Cortex of kidney (tissue), 1 donor: ENCODE measurements at places on chromosomes 2 and 18.

DNA sequence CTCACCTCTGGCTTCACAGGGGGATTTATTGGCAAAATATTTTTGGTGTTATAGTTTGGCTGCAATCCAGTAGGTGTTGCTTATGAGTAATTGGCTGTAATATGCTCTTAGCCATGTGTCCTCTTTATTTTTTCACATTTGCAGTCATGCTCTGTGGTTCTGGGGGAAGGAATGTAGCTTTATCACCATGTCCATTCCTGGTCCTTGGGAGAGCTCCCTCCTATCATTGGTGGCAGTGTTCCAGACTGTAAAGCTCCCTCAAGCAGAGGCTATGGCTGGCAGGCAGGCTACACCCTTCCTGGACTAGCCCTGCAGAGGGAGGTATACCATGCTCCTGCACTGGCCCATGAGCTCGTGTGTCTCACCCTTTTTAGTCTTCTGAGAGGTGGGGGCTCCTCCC is 120.0 kb upstream of the FSIP2 start:
- DNase-seq, result no peak

DNA sequence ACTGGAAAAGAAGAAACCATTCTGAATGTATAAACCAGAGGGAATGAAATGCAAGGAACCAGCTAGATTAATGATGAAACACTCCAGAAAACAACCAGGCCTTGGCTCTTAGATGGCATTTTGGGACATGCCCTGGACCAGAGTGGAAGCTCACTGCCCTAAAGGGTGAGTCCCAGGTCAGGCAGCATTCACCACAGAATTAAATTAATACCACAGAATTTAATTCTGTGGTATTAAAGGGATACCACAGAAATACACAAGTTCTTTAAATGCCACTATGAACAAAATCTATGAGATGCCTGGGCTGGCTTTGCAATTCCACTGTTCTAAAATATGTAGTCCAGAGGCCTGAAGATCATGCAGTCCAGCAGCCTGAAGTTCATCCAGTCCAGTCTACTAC is 122.3 kb upstream of the KYNU start:
- no peak for DNase-seq

GRCh38 chr2:127032621-127033020 is 74.3 kb downstream of the BIN1 start:
- DNase-seq, result no peak

DNA sequence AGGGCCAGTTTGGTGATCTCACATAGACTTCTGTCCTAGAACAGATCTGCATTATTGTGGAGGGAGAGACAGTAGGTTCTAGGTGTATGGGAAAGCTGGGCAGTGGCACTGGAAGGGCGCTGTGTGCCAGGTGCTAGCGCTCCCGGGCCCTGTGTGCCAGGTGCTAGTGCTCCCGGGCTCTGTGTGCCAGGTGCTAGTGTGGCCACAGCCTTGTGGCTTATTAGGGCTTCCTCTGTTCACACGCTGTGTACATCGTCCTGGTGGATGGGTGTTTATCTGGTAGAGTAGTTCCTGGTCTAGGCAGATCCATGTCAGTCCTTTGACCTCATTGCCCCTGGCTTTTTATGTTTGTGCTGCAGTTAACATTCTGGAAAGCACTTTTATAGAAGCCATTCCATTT is 263.4 kb downstream of the AGAP1 start:
- no peak for DNase-seq

- no peak for DNase-seq
These were observed 154.0 kb downstream of the LDLRAD4 start for GRCh38 chr18:13372531-13372951.

- no peak for DNase-seq
These were observed 108.9 kb upstream of the KLF7 start for GRCh38 chr2:207274530-207275189.

- no peak for DNase-seq
These were observed 26.0 kb downstream of the MAP3K20 start for GRCh38 chr2:173101687-173102086.

DNA sequence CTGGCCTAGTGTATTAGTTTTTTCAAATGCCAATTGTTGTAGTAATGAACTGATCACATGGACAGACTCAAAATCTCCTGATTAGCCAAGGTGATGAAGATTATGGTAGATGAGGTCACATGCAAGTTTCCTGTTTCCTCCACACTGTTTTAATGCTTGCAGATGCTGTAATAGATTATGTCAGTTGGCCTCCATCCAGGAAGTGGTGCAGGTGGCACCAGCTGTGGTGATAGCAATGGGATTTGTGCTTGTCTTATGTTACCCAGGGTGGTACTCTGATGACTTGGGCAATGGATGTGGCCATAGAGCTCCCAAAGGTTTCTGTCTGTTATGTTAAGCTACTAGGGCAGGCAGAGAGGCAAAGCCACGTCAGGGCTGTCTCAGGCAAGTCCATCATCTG is 332.9 kb upstream of the DDX18 start:
- no peak for DNase-seq

DNA sequence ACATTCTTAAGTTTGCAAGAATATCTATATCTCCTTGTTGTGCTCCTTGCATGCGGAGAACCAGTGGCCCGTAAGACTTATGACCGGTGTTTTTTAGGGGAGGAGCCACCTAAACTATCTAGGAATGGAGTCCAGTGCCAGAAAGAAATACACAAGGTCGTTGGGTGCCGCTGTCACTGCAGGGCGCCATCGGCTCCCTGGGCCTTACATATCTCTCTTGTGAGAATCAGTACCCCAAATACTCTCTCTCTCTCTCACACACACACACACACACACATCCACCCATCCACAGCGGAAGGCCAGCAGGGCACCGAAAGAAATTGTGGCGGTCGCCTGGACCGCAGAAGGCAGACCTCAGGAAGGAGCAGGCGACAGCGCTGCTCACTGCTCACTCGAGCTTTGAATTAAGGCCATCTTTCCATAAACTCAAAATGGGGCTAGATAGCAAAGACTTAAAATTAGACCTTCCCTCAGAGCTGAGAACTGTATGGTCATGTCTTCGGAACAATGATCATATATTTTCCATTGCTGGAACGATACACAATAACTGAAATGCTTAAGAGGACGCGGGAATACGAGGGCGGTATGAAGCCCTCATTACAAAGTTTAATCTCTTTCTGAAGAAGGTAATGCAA is 10.4 kb downstream of the NR4A2 start:
- DNase-seq, result no peak

DNA sequence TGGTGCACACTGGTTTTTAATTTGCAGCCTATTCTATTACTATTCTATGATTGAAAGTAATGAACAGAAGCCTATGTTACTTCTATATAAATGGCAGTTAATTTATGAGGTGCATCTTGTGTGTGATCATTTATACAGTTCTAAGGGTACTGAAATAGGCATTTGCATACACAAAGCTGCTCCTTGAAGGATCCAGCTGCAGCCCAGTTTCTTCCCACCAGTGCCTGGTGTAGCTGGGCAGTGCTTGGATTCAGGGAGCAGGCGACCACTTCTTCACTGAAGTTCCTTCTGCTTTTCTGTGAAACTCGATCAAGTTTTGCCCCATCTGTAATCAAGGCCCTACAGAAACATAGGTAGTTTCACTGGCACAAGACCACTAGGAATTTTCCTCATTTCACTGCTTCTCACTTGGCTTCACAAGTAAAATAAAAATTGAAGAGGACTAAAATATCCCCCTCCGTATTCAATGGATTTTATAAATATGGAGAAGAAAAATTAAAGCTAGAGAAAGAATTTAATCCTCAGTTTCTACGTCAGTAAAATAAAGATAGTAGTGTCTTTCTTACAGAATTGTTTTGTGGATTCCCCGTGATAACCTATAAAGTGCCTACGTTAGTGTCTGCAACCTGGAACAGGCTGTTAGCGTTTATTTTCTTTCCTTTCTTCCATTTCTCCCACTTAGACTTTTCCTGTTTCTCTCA is 1.7 kb upstream of the LPIN2 start:
- no peak for DNase-seq

DNA sequence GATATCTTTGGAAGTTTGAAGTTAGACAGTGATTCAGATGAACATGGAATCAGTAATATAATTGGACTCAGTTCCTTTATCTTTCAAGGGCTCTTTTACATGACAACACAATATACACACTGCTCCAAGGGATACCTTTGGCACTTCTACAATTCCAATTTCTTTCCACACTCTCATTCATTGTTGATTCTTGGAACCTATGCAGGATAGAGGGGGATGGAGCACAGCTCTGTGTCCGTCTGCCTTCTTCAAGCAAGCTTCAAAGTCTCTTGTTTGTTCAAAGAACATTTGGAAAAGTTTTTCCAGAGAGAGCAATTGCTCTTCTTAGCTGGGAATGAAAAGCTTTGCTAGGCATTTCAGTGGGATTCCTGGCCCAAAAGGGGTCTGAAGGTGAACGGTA is 276.2 kb upstream of the ZEB2 start:
- DNase-seq, result no peak

GRCh38 chr18:10374636-10375293 is 79.7 kb upstream of the APCDD1 start:
- DNase-seq, result no peak

GRCh38 chr2:227827143-227827542 is 13.5 kb downstream of the CCL20 start:
- no peak for DNase-seq

- DNase-seq, result no peak
These were observed 50.3 kb downstream of the SH2D6 start for GRCh38 chr2:85468704-85469349.

GRCh38 chr18:5389356-5389755 is 93.8 kb upstream of the ZBTB14 start:
- no peak for DNase-seq

DNA sequence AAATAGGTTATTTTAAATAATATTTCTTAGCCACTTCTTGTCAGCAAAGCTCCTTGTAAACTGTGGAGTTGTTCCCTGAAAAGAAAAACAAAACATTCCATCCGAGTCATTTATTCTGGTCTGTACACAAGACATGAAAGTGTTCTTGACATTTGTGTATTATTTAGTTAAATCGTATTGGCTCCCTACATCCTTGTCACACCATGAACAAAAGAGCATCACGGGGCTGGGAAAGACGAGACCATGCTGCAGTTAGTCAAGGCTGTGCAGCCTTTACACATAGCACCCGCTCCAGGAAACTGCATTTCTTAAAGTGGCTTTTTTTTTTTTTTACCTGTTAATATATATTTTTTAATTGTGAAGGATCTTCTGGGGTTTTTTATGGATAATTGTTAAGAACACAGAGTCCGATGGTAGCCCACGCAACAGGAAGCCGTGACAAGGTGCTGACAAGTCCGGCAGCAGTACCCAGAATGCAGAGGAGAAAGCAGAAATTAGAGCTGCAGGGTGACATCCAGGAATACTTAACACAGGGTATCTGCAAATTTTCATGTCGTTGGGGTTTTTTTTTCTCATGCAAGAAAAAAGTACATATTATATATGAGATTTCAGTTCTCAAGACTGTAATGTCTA is 588.4 kb downstream of the ARHGAP15 start:
- no peak for DNase-seq

- no peak for DNase-seq
These were observed 4.6 kb downstream of the MAP3K20 start for GRCh38 chr2:173079973-173080860.

GRCh38 chr2:20702563-20702962 is 35.6 kb downstream of the GDF7 start:
- no peak for DNase-seq

DNA sequence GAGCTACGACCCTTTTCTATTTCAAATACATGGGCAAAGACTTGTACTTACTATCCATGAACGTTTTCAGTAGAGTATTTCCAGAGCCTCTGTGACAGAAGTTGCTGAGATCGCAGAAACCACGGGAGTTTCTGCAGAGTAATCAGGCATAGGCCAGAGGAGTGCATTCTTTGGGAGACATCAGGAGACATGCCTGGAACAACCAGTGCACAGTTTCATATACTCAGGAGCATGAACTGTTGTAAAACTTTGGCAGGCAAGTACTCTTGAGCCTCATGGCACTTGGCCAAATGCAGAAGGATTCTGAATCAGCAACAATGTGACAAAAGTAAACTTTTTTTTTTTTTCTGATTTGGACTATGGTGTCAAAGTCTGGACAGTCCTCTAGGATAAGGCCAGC is 307.1 kb downstream of the GRB14 start:
- no peak for DNase-seq

DNA sequence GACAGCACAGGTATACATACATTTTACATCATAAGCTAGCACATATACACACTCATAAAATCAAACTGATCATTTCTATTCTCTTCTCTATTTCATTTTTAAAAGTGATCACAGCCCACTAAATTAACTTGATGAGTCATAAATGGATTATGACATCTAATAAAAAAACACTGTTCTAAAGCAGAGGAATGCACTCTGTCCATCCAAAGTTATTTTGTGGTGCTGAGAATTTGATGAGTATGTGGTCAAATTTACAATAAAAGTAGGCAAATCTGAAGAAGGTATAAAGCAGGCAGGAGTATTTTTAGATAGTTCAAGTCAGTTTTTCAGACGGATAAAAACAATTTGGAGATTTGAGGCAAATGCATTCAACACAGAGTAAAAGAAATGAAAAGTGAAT is 104.4 kb downstream of the NOL4 start:
- no peak for DNase-seq

GRCh38 chr2:71682341-71682740 is 229.0 kb downstream of the DYSF start:
- no peak for DNase-seq

GRCh38 chr2:70340761-70341476 is 39.1 kb upstream of the FAM136A start:
- no peak for DNase-seq

- no peak for DNase-seq
These were observed 194.4 kb downstream of the RPIA start for GRCh38 chr2:88885679-88886416.

DNA sequence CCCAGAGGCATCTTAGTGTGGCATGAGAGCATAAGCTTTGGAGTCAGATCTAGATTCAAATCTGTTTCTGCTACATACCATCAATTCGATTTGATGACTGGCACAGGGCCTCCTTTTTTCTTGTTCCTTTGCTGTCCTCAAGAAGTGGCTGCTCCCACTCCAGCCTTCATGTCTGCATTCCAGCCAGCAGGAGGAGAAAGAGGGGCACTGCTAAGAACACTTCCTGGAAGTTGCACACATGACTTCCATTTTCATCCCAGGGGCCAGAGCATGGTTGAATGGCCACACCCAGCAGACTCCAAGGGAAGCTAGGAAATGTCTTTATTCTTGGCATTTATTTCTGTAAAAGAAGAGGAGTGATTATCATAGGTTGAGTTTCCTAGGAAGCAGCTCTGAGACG is 50.4 kb downstream of the EML6 start:
- DNase-seq, result no peak

DNA sequence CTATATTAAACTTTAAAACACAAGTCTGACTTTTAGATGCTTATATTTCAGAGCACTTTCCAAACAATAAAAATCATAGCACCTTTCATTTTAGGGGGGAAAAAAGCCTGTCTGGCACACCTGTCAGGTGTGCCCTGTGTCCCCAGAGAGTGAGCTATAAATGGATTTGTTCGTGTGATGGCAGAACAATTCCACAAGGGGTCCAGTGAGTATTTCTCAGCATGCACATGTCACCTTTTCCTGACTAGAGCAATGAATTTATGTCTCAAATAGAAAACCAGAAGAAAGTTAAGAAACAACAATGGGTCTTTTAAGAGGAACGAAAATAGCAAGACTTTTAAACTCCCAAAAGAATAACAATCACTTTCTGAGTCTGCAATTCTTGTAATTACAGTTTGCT is 55.9 kb downstream of the ACVR1C start:
- no peak for DNase-seq
